ENCODE measurements at places on chromosomes 6 and 20. TPM values are rescaled to one million over a fixed set of nuclear protein-coding genes. Genes with fewer than 3 reads are reported as not detected.

Gene FOXC1
- 16.0 TPM for total RNA-seq

GRCh38 chr6:113352831-113353230 lies 504.3 kb upstream of the MARCKS start:
- no peak for DNase-seq
- peaks cover 39% of the 10 kb centered on the region for H3K4me1 ChIP-seq
- H3K4me3 ChIP-seq = no peak overlapping the region
- peak overlapping the region; percentile 100 for H3K27ac ChIP-seq

DNA sequence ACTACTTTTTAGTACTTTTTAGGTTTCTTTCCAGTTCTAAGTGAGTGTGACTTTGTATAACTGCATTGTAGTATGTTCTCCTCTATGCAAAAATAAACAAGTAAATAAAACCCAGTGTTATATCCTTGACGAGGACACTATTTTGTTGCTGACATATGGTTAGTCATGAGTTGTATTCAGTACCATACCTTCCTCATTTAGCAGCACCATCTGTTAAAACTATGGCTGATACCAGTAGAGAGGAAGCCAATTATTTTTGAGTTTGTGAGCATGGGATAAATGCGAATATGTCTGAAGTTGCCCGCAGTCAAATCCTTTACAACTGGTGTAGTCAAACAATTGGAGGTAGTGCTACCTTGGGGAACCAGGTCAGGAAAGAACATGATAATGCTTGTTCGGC lies 74.1 kb downstream of the CDKAL1 start:
- no peak overlapping the region for H3K27ac ChIP-seq
- no peak overlapping the region for H3K4me3 ChIP-seq
- DNase-seq = no peak
- no peaks in the 10 kb centered on the region for H3K27me3 ChIP-seq
- H3K36me3 ChIP-seq = no peaks in the 10 kb centered on the region
- no peaks in the 10 kb centered on the region for H3K4me1 ChIP-seq

DNA sequence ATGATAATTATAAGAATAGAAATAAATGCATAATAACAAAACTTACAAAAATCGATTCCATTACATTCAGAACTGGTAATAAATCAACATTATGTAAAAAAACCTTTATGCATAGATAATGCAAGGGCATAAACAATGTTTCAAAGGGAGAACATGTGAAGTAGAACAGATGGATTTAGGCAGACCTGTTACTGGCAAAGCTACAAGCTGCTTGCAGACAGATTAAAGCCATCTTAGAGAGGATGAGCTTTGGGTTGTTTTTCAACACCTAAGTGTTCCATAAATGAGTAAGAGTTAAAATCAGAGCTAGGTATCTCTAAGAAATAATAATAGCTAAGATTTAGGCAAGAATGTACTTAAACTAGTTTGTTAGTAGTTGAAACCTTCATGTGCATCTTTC lies 37.2 kb downstream of the SNAP25 start:
- H3K27ac ChIP-seq = no peak overlapping the region
- no peaks in the 10 kb centered on the region for H3K4me1 ChIP-seq
- no peak overlapping the region for H3K4me3 ChIP-seq
- no peaks in the 10 kb centered on the region for H3K36me3 ChIP-seq
- no peak for DNase-seq
- H3K27me3 ChIP-seq = no peaks in the 10 kb centered on the region

Gene ZNF311
- total RNA-seq = not detected

GRCh38 chr20:59161721-59162120 lies 1.9 kb upstream of the ZNF831 start:
- no peak overlapping the region for H3K27ac ChIP-seq
- no peaks in the 10 kb centered on the region for H3K36me3 ChIP-seq
- H3K4me1 ChIP-seq = no peaks in the 10 kb centered on the region
- no peak overlapping the region for H3K4me3 ChIP-seq
- peaks cover 23% of the 10 kb centered on the region for H3K27me3 ChIP-seq

Gene SLC22A3
- not detected for total RNA-seq

DNA sequence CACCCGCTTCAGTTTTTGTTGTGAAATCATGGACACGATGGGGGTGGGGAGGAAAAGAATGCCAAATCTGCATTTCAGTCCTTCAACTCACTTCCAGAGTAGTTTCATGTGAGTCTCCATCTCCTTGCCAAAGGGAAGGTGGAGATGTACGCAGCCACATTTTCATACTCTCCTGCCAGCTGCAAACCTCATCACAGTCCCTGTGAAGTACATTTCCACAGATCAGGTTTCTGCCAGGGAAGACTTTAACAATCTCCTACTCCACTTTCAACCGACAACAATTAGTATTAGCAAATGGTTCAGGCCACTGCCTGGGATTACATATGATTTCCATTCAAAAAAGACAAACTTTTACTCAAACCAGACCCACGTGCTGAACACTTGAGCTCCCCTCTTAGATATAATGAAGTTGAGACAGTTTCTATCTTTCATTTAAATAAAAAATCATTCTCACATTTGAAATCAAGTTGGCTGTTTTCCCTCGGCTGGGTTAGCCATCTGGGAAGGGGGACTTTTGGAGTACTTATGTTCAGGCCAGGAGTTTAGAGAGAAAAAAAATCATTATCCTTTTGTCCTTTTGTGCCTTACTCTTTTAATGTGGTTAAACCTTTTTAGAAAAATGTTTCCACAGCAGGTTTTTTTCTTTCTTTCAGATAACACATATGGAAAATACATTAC lies 51.0 kb upstream of the CEP162 start:
- peaks cover 25% of the 10 kb centered on the region for H3K4me1 ChIP-seq
- DNase-seq = no peak
- H3K36me3 ChIP-seq = no peaks in the 10 kb centered on the region
- no peaks in the 10 kb centered on the region for H3K27me3 ChIP-seq
- no peak overlapping the region for H3K27ac ChIP-seq

- peak overlapping the region; percentile 23 for H3K4me3 ChIP-seq
- H3K27ac ChIP-seq = no peak overlapping the region
- no peaks in the 10 kb centered on the region for H3K36me3 ChIP-seq
- DNase-seq = no peak
- H3K27me3 ChIP-seq = no peaks in the 10 kb centered on the region
Measured at GRCh38 chr6:37565267-37566110, 65.8 kb upstream of the CCDC167 start.

DNA sequence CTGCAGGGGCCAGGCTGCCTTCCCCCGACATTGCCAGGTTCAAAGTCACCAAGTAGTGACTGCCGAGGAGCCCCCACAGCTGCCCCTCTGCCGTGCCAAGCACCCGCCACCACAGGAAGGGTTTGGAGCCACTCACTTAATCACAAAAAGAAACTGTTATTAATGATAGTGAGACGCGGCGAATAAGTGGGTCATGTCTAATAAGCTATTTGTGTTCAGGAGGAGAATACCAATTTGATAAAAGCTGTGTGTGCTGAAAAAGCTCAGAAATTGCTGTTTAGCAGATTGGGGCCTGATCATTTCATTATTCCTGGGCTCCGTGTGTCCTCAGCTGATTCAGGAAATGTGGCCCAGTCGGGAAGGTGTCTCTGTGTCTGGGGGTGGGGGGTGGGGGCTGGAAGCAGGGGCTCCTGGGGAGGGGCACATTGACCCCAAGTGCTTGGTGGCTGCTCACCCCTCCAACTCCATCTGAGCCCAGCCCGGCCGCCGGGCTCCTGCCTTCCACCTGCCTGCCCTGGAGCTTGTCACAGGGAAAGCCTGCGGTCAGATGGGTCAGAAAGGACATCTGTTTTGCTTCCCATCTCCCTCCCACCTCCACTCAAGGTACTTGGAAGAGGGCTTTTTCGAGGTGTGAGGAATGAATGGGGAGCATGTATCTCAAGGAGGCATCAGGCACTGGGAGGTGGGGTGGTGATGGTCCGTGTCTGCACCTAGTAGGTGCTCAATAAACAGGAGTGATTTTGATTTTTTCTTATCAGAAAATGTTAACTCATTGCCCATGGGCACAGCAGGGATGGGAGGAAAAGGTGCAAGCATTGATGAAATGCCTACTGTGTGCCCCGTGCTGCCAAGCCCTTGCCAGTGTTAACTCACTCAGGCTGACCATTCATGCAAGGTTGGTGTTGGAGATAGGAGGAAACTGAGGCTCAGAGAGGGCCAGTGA lies 3.0 kb downstream of the VSTM2L start:
- H3K27me3 ChIP-seq = peaks cover 3% of the 10 kb centered on the region
- H3K36me3 ChIP-seq = no peaks in the 10 kb centered on the region
- no peak overlapping the region for H3K4me3 ChIP-seq
- H3K27ac ChIP-seq = no peak overlapping the region

Gene NKAPL
- not detected for total RNA-seq

Gene TAP2
- total RNA-seq = 34.2 TPM

Gene C6orf141
- total RNA-seq = not detected

DNA sequence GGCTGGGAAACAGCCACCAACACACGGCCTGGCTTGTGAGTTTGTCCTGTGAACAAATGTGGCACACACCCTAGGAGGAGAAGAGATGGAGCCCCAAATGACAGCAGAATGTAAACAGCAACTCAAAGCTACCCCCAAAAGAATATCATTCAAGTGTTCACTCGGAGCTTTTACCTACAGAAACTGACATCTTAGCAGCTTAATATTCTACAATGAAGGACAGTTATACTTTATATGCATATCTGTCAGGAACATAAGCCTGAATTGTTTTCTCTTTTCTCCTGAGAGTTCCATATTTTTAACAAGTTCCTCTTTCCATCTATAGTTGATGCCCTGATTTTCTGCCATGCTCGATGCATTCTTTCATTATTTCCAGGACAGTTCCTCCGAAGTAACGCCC lies 566.0 kb upstream of the MAP3K7 start:
- no peak overlapping the region for H3K4me3 ChIP-seq
- no peak overlapping the region for H3K27ac ChIP-seq
- no peaks in the 10 kb centered on the region for H3K36me3 ChIP-seq
- H3K4me1 ChIP-seq = peaks cover 13% of the 10 kb centered on the region
- 0 out of 2 replicates have a peak, but pooled peaks cover 2% of the 10 kb centered on the region for H3K27me3 ChIP-seq

DNA sequence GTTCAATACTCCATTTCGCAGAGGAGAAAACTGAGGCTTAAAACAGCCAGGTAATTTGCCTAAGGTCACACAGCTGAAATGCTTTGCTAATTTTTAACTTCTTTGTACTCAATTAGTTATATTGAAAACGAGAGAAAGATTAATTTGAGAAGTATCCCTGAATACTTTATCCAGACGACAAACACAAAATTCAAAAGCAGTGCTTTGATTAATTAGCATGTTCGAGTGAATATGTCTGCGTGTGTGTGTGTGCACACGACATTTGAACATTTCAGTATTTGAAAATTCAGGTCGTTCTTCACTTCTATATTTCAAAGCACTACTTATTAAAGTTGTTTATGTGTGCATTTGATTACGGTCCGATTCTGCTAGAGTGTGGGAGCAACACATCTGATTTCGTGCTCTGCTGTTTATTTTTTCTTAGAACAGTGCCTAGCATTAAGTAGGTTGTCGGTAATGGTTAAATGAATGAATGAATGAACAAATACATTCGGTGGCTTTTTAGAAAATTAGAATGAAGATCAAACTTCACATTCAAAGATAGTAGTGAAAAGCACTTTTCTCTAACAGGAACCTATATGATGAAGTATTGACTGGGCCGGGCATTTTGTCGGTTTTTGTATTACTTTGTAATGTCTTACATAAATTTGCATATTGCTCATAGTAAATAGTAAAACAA lies 36.9 kb upstream of the SYNCRIP start:
- H3K36me3 ChIP-seq = peaks cover 39% of the 10 kb centered on the region
- peak overlapping the region; percentile 96 for H3K27ac ChIP-seq
- H3K4me3 ChIP-seq = peak overlapping the region; percentile 74
- DNase-seq = no peak
- H3K4me1 ChIP-seq = peaks cover 26% of the 10 kb centered on the region

Gene ZNF335
- 12.2 TPM for total RNA-seq

Gene FAXC
- 20.5 TPM for total RNA-seq

Gene TULP1
- not detected for total RNA-seq

DNA sequence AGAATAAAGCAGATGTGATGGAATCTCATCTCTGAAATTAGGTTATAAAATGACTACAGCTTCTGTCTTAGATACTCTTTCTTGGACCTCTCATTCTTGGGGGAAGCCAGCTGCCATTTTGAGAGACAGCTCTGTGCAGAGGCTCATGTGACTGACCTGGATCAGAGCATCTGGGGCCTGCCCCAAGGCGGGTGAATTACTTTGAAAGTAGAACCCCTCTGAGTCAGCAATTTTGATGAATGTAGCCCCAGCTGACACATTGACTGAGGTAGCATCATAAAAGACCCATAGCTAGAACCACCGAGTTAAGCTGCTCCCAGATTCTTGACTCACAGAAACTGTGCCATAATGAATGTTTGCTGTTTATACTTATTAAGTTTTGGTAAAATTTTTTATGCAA lies 124.5 kb downstream of the THEMIS start:
- H3K4me1 ChIP-seq = no peaks in the 10 kb centered on the region
- H3K27me3 ChIP-seq = no peaks in the 10 kb centered on the region
- no peak overlapping the region for H3K27ac ChIP-seq
- H3K4me3 ChIP-seq = no peak overlapping the region
- no peaks in the 10 kb centered on the region for H3K36me3 ChIP-seq
- no peak for DNase-seq

GRCh38 chr6:37705239-37706051 lies 7.8 kb upstream of the MDGA1 start:
- H3K27me3 ChIP-seq = no peaks in the 10 kb centered on the region
- H3K4me3 ChIP-seq = peak overlapping the region; percentile 36
- no peak overlapping the region for H3K27ac ChIP-seq
- peaks cover 8% of the 10 kb centered on the region for H3K4me1 ChIP-seq
- peak; percentile 64 for DNase-seq

Gene ARMC12
- not detected for total RNA-seq

- no peak for DNase-seq
- no peaks in the 10 kb centered on the region for H3K4me1 ChIP-seq
- no peaks in the 10 kb centered on the region for H3K27me3 ChIP-seq
- no peak overlapping the region for H3K27ac ChIP-seq
- H3K4me3 ChIP-seq = no peak overlapping the region
- no peaks in the 10 kb centered on the region for H3K36me3 ChIP-seq
Measured at GRCh38 chr20:62051144-62051543, 14.5 kb downstream of the TAF4 start.

DNA sequence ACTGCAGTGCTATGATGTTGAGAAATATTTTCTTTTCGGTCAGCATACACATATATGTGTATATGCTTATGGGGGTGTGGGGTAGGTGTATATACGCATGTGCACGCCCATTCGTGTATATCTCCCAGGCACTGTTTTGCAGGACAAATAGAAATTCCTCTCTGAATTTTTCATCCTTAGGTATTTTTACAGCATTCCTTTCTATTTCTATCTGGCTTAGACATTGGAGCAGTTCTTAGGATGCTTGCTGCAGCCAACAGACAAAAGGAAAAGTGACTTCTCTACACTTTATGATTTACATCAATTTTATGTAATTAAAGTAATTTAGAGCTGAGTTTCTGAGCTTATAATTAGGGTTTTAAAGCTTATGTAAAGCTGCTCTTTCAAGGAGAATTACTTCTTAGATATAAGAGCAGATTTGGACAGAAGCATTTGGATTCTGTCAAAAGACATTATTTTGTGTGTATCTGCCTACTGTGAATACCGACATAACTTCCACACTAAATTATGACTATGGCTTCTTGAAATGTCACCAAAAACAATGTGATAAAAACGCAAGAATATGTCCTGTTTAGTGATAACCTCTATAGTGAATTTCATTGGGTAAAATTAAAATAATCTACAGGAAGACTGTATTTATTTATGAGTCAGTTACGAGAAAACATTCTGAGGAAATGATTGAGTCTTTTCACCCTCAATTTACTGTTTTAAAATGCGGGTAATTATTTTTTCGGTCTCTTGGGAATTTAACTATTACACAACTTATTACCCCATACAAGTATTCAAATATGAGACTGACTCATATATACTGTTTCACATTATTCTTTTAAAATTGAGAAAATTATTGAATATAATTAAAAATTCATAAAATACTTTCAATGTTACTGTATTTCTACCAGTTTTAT lies 21.3 kb upstream of the CEP43 start:
- H3K27me3 ChIP-seq = no peaks in the 10 kb centered on the region
- no peak for DNase-seq
- peaks cover 28% of the 10 kb centered on the region for H3K36me3 ChIP-seq
- H3K4me3 ChIP-seq = no peak overlapping the region

All from SJSA1 (cell line).